ENCODE measurements at places on chromosomes 1 and 21. TPM values are rescaled to one million over a fixed set of nuclear protein-coding genes. Genes with fewer than 3 reads are reported as not detected.

The PRMT2 gene
- total RNA-seq = 207 TPM

The GSTM2 gene
- total RNA-seq = 50.6 TPM

The KCNA3 gene
- 4.0 TPM for total RNA-seq

The POMGNT1 gene
- 106 TPM for total RNA-seq

The KRTAP12-2 gene
- not detected for total RNA-seq

The DLGAP3 gene
- 8.4 TPM for total RNA-seq

DNA sequence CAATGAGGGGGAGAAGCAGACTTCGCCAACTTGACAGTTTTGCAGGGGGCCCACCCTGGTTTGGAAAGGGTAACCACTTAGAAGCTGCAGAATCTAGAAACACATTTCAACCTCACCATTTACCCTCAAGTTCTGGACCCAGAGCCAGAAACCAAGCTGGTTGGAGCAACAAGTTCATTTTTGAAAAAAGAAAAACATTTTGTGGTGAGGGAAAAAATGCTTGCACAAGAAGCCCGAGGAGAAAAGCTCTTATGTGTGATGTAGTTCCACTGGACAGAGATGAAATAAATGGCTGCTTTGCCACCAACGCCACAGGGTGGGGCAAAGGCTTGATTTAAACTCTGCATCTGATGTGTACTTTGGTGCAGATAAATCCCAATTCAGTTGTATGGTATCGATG is 10.6 kb upstream of the NGF start:
- DNase-seq = no peak
- no peak overlapping the region for H3K27ac ChIP-seq
- H3K36me3 ChIP-seq = no peaks in the 10 kb centered on the region

DNA sequence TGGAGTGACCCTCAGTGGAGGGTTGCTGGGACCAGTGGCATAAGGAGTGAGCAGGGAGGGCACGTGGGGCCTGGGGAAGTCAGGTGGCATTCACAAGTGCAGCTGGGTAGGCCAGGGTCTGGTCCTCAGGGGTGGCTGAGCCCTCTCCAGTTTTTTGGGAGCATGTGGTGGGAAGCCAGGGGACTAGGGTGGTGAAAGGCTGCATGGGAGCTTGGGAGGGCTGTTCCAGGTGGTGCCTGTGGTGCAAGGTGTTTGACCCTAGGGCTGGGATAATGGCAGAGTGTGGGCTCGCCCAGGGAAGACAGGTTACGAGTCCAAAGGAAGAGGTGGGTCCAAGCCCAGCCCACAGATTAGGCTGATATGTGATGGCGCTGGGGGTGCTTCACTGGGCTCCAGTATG is 30.5 kb downstream of the MAN1C1 start:
- H3K4me3 ChIP-seq = no peak overlapping the region
- H3K27ac ChIP-seq = no peak overlapping the region
- H3K4me1 ChIP-seq = peaks cover 54% of the 10 kb centered on the region
- H3K27me3 ChIP-seq = no peaks in the 10 kb centered on the region

- no peaks in the 10 kb centered on the region for H3K27me3 ChIP-seq
- no peaks in the 10 kb centered on the region for H3K36me3 ChIP-seq
- no peak overlapping the region for H3K4me3 ChIP-seq
- no peaks in the 10 kb centered on the region for H3K4me1 ChIP-seq
- H3K27ac ChIP-seq = no peak overlapping the region
These were observed 151.3 kb downstream of the ADGRL4 start for GRCh38 chr1:78855258-78855657.

DNA sequence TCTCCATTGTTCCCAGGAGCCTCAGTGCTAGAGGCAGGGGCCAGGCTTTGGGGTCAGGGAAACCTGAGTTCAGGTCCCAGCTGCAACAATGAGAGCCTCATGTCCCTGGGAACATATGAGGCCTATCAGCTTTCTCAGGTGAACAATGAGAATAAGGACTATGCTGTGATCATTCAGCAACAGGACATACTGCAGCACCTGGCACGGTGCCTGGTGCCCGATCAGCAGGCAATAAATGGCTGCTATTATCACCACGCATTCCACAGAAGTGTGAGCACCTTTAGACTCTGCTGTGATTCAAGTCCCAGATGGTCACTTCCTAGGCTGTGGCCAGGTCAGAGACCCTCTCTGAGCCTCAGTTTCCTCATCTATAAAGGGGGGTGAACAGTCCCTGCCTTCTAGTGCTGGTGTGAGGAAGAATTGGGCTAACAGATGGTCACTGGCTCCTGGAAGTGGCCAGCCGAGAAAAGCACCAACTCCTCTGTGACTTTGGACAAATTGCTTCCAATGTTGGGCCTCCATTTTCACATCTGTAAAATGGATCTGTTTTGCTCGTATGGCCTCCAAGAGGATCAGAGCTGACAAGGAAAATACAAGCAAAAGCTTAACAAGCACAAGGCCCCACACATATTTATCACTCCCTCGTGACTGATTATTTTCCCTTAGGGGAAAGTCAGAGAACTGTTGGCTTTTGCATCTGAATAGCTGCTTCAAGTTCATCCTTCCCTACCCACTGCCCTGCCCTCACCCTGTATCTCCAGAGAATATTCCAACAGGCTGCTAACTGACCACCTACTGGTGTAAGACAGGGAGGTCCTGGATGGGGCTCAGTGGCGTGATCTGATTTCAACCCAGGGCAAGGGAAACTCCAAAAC is 1.1 kb downstream of the SLC5A9 start:
- DNase-seq = no peak

DNA sequence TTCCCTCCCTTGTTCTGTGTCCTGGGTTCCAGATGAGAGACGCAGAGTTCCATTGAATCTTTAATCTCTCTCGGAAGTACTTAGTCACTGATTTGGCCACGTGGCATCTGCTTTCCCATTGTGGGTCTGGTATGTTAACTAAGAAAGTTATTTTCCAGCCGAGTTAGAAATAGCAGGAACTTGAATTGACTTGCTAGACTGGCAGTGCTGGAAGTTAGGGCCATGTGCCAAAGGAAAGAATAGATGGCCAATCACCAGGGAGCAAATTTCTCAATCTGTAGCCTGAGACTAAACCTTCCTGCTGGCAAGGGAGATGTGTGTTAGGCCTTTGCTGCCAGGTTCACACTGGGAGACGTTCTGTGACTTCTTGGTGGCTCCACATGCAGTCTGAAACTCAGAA is 24.2 kb upstream of the SLFNL1 start:
- peaks cover 38% of the 10 kb centered on the region for H3K36me3 ChIP-seq
- no peak overlapping the region for H3K4me3 ChIP-seq
- H3K27ac ChIP-seq = no peak overlapping the region

DNA sequence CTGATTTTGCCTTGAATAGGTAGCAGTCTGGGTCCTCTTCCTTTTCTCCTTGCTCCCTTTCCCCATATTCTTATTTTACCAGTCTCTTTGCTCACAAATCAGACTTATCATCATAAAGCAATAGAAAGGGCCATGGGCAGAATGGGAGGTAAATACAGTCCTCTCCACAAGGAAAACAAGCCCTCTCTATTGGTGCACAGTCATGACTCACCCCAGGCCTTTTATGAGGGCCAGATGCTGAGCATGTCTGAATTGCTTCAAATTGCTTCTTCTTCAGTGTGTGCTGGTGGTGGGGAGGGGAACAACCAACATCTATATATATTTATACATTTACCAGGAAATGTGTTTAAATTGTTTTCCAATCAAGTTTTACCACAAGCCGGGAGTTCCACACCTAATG is 75.2 kb downstream of the GFI1 start:
- no peaks in the 10 kb centered on the region for H3K27me3 ChIP-seq
- H3K4me1 ChIP-seq = no peaks in the 10 kb centered on the region

- no peak for DNase-seq
- H3K27me3 ChIP-seq = no peaks in the 10 kb centered on the region
- H3K36me3 ChIP-seq = no peaks in the 10 kb centered on the region
- no peak overlapping the region for H3K4me3 ChIP-seq
These were observed 38.1 kb downstream of the SLC44A3 start for GRCh38 chr1:94858276-94858675.

DNA sequence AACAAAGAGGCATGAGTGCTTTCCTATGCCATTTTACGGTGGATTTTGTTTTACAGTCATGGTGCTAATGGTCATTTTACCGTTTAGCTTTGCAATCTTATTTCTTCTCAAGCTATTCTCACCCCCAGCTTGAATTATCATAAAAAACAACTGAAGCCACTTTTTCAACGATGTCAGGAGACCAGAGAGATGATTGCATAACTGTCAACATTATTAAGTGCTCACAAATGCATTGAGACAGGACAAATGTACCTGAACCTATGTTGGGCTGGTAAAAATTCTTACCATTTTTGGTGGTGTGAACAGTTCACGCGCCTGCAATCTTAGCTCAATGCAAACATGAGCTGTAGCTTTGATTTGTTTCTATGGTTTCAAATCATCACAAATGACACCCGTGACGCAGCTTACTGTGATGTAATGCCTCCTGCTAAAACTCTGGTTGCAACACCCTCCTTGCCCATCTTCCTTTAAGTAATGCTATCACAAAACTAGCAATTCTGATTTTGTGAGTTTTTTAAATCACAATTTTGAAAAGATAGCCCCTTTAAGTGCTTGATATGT is 104.4 kb downstream of the UCHL5 start:
- H3K36me3 ChIP-seq = no peaks in the 10 kb centered on the region
- no peak for DNase-seq
- H3K27me3 ChIP-seq = no peaks in the 10 kb centered on the region
- no peak overlapping the region for H3K27ac ChIP-seq

DNA sequence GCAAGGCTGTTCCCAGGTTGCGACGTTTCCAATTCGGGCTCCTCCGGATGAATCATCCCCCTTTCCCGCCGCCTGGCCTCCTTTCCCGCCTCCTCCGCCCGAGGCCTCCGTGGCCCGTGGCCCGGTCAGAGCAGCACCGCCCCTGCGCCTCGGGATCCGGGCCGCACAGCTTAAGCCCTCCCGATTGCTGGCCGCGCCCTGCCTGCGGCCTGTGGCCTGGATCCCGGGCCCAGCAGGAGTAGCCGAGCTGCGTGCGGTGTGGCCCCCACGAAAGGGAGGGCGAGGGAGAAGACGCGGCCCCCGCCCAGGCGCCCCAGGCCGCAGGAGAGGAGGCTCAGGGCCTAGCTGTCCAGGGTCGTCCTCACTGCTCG is 1.0 kb downstream of the TMEM200B start:
- H3K4me1 ChIP-seq = peaks cover 39% of the 10 kb centered on the region
- H3K27ac ChIP-seq = peak overlapping the region; percentile 93
- peaks cover 36% of the 10 kb centered on the region for H3K27me3 ChIP-seq
- H3K4me3 ChIP-seq = peak overlapping the region; percentile 58
- no peaks in the 10 kb centered on the region for H3K36me3 ChIP-seq

- H3K27me3 ChIP-seq = no peaks in the 10 kb centered on the region
- H3K4me1 ChIP-seq = no peaks in the 10 kb centered on the region
- no peak overlapping the region for H3K27ac ChIP-seq
- no peak overlapping the region for H3K4me3 ChIP-seq
These were observed 21.0 kb upstream of the LYST start for GRCh38 chr1:235887676-235888075.

GRCh38 chr1:23953020-23953419 is 6.6 kb upstream of the PNRC2 start:
- no peaks in the 10 kb centered on the region for H3K4me1 ChIP-seq
- H3K36me3 ChIP-seq = no peaks in the 10 kb centered on the region
- no peaks in the 10 kb centered on the region for H3K27me3 ChIP-seq
- no peak overlapping the region for H3K4me3 ChIP-seq

GRCh38 chr1:24857507-24858133 is 72.5 kb downstream of the RUNX3 start:
- no peak overlapping the region for H3K27ac ChIP-seq
- H3K27me3 ChIP-seq = peaks cover 2% of the 10 kb centered on the region
- H3K4me3 ChIP-seq = no peak overlapping the region
- H3K36me3 ChIP-seq = no peaks in the 10 kb centered on the region
- DNase-seq = no peak

DNA sequence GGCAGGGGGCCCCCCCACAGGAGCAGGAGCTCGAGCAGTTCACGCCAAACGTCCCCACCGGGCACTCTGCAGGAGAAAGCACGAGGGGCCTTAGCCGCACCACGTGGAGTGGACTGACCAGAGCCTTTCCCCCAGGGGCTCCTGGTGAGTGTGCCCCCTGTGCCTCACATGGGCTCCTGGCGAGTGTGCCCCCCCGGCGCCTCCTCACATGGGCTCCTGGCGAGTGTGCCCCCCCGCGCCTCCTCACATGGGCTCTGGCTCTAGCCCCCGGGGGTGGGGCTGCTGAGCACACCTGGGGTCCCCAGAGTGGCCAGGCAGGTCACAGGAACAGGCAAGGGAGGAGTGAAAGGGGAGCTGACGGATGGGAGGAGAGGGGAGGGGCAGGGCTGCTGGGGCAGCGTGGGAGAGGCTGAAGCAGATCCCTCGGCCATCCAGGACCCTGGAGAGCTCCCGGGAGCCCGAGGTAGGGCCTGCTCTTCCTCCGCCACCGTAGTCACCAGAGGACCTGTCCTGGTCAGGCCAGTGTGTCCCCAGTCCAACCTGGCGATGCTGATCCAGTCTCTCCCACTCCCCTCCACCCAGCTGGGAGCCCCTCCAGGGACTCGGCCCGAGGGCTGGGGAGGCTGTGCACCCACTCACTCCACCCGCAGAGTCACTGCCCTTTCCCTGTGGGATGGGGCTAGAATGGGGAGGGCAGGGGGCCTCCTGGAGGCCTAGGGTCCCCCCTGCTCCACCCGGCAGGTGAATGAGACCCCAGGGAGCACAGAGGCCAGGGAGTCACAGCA is 47.6 kb downstream of the ARHGEF16 start:
- no peak overlapping the region for H3K27ac ChIP-seq
- no peak for DNase-seq
- no peaks in the 10 kb centered on the region for H3K27me3 ChIP-seq
- peaks cover 76% of the 10 kb centered on the region for H3K36me3 ChIP-seq

DNA sequence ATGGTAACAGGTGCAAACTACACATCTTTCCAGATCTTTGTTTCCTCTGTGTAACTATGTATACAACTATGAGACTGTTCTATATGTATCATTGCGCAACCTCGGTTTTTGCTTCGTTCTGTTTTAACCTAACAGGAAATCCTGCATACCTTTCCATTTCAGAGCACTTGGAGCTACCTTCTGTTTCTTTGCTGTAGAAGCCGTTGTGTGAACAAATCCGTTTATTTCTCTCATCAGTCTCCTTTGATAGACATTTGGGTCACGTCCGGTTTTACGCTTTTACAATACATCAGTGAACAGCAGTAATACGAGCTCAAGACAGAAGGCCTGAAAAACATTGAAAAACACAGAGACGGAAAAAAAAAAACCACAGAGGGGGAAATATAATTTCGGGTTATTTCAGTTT is 10.5 kb downstream of the ATP5IF1 start:
- H3K4me1 ChIP-seq = peaks cover 9% of the 10 kb centered on the region
- H3K27ac ChIP-seq = peak overlapping the region; percentile 89
- no peaks in the 10 kb centered on the region for H3K27me3 ChIP-seq
- DNase-seq = no peak

- H3K27me3 ChIP-seq = no peaks in the 10 kb centered on the region
- no peak overlapping the region for H3K27ac ChIP-seq
- no peak overlapping the region for H3K4me3 ChIP-seq
- H3K4me1 ChIP-seq = no peaks in the 10 kb centered on the region
These were observed 72.9 kb downstream of the PLA2G4A start for GRCh38 chr1:186901631-186902030.

- no peaks in the 10 kb centered on the region for H3K27me3 ChIP-seq
- H3K36me3 ChIP-seq = peaks cover 3% of the 10 kb centered on the region
- no peak for DNase-seq
- peaks cover 68% of the 10 kb centered on the region for H3K4me1 ChIP-seq
- H3K4me3 ChIP-seq = no peak overlapping the region
- H3K27ac ChIP-seq = no peak overlapping the region
These were observed 15.2 kb downstream of the CDK18 start for GRCh38 chr1:205519541-205520131.

GRCh38 chr1:31781138-31781755 is 17.1 kb upstream of the ADGRB2 start:
- H3K4me3 ChIP-seq = no peak overlapping the region
- peak overlapping the region; percentile 84 for H3K27ac ChIP-seq
- no peak for DNase-seq
- peaks cover 58% of the 10 kb centered on the region for H3K4me1 ChIP-seq
- no peaks in the 10 kb centered on the region for H3K36me3 ChIP-seq

Measured in spinal cord (tissue), 10 donors.